Neural crest cell (in vitro differentiated cells): ENCODE measurements at places on chromosomes 2 and 18. TPM values are rescaled to one million over a fixed set of nuclear protein-coding genes. Genes with fewer than 3 reads are reported as not detected.

- DNase-seq: no peak
These were observed 85.9 kb downstream of the DCDC2C start for GRCh38 chr2:3789256-3789655.

DNA sequence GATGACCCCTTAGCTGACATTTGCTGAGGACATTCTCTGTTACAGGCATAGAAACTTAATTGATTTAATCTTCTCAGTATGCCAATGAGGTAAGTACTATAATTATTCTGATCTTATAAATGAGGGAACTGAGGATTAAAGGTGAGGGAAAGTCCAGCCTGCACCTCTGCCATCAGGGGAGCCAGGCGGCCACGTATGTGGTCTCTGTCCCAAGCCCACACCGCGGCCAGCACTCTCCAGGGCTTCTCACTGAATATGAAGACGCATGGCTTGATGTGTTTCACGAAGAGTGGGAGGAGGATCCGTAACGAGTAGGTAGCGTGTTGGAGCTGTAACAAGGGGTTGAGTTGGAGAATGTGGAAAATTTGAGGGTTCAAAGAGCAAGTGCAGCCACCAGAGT lies 154.4 kb downstream of the TMEM18 start:
- DNase-seq: no peak

GRCh38 chr2:72940786-72941185 lies 23.5 kb downstream of the EMX1 start:
- DNase-seq: no peak

Gene RBKS
- total RNA-seq: 0.79 and 0.86 TPM in 2 replicates

Gene HOXD8
- total RNA-seq: not detected in 2 replicates

- DNase-seq: no peak
These were observed 36.7 kb downstream of the MAPRE2 start for GRCh38 chr18:35077937-35078336.

Gene MATN3
- 1.3 and 1.9 TPM in 2 replicates for total RNA-seq

GRCh38 chr2:67576991-67577390 lies 179.9 kb downstream of the ETAA1 start:
- no peak for DNase-seq

Gene GPR45
- 0.30 TPM in 1 of 2 replicates, not detected in the other for total RNA-seq

GRCh38 chr2:145184741-145185651 lies 665.1 kb upstream of the ZEB2 start:
- no peak for DNase-seq

DNA sequence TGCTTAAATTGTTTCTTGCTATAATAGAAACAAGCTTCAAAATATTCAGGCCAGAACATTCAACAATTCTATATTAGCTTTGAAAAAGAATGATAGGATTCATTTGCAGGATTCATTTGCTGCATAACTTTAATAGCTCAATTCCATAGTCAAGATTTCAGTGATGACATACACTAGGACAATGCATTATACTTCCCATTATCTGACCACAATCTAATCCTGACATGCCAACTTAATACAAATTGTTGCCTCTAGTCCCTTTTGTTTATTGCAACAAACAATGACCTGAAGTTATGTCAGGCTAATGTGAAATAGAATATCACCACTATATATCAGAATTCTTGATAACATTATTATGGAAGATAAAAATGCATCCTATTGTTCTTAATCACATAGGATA lies 169.4 kb downstream of the DNAH7 start:
- no peak for DNase-seq

GRCh38 chr2:29589440-29590103 lies 331.8 kb downstream of the ALK start:
- DNase-seq: no peak

DNA sequence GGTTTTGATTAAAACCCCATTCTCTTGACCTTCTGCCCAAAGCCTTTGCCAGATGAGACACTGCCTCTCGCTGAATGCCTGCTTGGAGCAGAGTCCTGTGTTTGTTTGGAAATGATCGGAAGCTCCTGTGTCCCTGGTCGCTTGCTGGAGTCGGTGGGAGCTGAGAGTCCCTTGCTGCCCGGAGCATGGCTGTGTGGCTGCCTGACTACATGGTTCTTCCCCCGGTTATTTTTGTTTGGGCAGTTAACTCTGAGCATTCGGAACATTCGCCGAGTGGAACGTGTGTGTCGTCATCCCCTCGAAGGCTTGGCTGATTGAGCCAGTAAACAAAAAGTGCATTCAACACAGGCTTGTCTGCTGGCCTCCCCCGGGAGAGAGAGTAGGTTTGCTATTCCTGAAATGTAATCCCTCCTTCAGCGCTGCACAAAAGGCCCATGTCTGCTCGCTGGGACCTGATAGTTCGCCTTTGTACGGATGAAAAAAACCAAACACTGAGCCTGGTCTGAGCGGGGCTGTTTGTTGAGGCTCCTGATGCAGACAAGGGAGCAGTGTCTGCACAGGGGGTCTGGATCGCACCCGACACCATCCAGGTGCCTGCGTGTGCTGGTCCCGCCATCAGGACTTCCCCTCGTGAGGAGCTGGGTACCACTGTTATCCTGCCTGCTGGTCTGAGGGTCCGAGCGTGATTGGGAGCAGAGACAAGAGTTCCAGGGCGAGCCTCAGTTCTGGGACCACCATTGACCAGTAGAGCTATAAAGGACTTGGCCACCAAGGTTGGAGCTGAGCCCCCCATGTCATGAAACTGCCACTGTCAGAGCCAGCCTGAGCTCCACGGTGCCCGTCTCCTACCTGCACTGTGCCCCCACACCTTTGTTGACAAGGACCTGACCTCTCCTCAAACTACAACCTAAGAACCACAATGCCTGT lies 83.8 kb downstream of the AGAP1 start:
- peak; percentile 47 for DNase-seq

GRCh38 chr18:43776997-43777396 lies 499.7 kb upstream of the SYT4 start:
- no peak for DNase-seq

GRCh38 chr2:102337481-102338386 lies 17.9 kb upstream of the IL18R1 start:
- no peak for DNase-seq

GRCh38 chr18:23573626-23574431 lies 12.5 kb downstream of the NPC1 start:
- DNase-seq: no peak

Gene LYG2
- not detected in 2 replicates for total RNA-seq

Gene VSNL1
- 1.7 and 2.1 TPM in 2 replicates for total RNA-seq

Gene IFIH1
- total RNA-seq: 0.23 and 0.27 TPM in 2 replicates
